ENCODE measurements at places on chromosomes 12 and 14.

GRCh38 chr14:56676042-56676441, 96.4 kb downstream of the TMEM260 start:
- DNase-seq = no peak

DNA sequence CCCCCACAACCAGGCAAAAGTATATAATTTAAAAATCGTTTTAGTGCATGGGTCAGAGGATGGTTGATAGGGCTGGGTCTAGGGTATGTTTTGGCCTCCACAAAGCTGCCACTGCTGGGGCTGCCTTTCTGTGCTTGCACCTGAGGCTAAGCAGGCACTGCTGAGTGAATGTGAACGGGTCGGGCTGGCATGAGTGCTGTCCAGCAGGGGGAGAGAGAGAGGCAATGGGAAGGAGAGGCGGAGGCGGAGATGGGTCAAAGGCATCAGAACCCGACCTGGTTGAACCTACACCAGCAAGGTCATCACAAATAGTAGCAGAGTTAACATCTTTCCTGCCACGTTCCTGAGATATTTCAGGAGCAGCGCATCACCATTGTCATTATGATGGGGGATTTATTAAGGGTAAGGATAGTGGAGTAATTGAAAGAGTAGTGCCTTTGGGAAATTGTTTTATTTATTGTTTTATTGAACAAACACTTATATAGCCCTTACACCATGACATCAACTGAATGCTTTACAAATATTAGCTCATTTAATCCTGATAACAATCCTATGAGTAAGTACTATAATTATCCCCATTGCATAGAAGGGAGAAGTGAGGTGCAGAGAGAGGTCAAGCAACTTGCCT, 5.8 kb upstream of the NRXN3 start:
- no peak for DNase-seq

DNA sequence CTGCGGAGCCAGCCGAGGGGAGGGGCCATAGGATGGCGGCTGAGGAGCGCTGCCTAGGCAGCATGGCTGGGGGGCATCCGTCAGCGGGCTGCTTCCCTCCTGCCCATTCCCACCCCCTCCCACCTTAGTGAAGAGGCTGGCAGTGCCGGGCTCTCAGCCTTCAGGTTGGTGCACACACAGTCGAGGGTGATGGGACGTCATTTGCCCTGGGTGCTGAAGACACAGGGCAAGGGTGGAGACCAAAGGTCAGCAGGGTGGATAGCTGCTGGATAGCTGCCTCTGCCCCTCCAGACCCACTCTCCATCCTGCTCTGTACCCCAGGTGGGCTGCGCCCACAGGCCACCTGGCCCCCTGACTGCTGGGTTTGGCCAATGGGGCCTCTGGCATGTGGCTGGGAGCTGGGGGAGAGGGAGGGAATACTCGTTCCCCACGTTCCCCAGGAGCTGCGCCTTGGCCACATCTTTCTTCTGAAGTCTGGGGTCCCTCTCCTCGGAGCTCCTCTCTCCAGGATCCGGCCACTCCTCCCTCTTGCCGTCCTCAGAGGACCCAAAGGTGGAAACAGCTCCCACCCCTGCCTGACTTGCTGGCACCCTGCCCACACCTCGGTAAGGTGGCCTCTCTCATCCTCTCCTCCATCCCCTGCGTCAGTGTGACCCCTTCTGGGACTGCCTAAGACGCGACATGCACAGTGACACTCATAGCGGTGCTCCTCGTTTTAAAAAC, 11.2 kb upstream of the CDC42BPB start:
- no peak for DNase-seq

DNA sequence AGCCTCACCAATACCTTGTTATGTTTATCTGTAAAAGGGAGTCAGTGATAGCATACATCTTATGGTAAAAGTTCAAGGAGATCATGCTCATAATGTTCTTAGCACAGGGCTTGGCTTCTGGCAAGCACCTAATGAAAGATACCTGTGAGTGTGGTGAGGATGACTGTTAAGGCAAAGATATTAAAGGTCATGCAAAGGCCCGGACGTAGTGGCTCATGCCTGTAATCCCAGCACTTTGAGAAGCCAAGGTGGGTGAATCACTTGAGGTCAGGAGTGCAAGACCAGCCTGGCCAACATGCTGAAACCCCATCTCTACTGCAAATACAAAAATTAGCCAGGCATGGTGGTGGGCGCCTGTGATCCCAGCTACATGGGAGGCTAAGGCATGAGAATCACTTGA, 425.9 kb upstream of the TBX3 start:
- DNase-seq = no peak

- DNase-seq = no peak
These were observed 236.7 kb downstream of the ANO2 start for GRCh38 chr12:5708371-5708770.

DNA sequence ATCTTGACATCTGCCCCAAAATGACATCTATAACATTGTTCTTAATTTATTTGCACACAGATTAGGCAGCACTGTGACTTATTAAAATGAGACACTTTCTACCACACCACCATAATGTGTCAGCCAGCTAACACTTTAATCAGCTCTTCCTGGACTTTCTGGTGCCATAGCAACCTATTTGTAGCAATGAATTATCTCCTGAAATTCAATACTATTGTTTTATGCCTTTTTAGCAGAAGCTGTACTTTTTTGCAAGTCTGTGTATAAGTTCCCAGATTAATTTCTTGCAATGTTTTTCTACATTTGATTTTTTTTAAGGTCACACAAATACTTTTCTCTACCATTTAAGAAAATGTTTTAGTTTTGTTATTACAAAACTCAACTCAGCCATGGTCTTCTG, 72.8 kb upstream of the SAV1 start:
- DNase-seq = no peak

DNA sequence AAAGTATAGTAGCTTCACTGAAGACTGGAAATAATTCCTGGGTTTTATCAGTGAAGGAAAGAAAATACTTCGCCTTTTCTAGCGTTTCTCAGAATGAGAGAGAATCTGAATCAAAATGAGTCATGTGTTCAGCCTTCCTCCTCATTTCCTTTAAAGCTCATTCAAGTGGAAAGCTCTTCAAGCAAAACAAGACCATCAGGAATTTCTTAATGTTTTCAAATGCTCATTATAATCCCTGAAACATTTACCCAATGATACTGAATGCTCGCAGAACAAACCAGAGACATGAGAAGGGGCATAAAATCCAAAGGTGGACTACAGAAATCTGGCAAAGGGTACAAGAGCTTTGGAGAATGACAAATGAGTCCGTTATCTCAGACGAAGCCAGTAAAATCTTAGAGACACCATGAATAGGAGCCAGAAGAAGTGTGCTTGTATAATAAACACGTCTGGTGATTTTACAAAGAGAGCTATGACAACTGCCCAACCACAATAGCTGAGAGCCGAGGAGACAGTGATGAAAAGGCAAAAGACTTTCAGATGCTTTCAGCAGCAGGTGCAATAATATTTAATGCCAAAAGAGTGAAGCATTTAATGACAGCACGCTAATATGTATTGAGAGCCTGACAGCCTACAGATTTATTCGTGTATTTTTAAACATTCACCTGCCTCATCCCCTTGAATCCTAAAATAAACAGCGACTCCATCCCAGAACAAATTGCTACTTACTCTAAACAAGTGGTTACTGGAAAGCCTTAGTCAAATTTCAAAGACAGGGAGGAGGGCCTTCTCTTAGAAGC, 19.0 kb downstream of the SPRING1 start:
- DNase-seq = no peak

DNA sequence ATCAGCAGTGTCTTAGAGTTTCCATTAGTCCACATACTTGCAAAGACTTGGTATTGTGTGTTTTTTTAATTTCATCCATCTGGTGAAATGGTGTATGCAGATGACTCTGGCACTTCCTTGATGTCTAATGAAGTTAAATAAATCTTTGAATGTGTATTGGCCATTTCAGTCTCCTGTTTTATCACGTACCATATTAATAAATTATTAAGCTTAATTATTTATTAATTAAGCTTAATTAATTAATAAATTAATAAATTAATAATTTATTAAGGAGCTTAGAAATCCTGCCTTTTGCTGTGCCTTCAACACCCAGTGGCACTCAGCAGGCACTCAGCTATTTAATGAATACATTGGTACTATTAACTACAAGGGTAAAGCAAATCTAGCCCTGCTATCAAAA, 18.2 kb downstream of the PDZRN4 start:
- no peak for DNase-seq

GRCh38 chr12:95815632-95816212, 25.2 kb upstream of the NTN4 start:
- no peak for DNase-seq

DNA sequence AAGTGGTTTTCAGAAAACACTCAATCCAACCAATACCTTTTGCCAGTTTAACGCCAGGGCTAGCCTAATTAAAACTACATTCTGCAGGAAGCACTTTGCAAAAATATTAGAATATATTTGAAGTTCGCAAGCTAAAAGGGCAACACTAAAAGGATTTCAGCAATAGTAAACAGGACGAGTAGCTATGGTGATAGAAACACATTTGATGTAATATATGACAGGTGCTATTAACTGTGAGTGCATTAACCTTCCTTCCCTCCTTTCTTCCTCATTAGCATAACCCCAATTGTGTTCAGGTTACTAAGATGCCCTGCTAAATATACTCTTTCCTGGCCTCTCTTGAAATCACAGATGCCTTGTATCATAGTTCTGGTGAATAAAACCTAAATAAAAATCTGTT, 85.6 kb upstream of the TMCC3 start:
- DNase-seq = no peak

DNA sequence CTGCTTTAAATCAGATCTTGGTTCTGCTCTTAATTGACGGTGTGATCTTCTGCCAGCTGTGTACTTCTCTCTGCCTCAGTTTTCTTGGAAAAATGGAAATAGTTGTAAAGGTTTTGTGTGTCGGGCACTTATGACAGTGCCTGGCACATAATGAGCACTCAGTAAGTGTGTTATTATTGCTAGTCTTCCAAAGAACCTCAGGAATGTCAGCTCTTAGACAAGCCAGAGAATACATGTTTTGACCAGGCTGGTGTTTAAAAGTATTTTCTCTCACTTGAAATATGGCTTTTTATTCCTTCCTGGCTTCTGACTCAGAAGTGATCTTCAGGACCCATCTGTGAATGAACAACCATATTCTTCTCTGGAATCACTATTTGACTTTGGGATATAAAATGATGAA, 304.1 kb downstream of the SNAPC1 start:
- DNase-seq = no peak

DNA sequence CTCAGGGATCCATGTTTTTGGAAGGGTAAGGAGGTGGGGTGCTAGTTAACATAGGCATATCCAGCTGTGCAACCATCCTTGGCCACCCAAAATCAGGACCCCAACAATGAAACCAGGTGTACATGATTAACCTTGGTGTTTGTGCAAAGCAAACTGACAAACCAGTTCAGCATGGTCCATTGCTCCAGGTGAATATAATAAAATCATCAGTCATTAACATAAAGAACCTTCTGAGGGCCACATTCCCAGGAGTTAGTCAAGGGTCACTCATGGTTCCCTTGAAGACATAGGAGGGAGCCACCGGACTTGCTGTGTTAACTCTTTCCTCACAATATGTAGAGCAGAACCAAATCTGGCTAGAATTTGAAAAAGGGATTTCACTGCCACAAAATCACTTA, 17.8 kb downstream of the SLC38A2 start:
- no peak for DNase-seq

- DNase-seq = no peak
These were observed 764 bp downstream of the RBM25 start for GRCh38 chr14:73058922-73059673.

GRCh38 chr12:92558806-92559205, 144.0 kb upstream of the PLEKHG7 start:
- DNase-seq = no peak

- DNase-seq = no peak
These were observed 109.4 kb downstream of the SLC15A5 start for GRCh38 chr12:16168078-16168477.
